ENCODE measurements at places on chromosomes 1 and 21.

GRCh38 chr1:171141688-171142415 is 43.2 kb upstream of the FMO2 start:
- no peak for DNase-seq

DNA sequence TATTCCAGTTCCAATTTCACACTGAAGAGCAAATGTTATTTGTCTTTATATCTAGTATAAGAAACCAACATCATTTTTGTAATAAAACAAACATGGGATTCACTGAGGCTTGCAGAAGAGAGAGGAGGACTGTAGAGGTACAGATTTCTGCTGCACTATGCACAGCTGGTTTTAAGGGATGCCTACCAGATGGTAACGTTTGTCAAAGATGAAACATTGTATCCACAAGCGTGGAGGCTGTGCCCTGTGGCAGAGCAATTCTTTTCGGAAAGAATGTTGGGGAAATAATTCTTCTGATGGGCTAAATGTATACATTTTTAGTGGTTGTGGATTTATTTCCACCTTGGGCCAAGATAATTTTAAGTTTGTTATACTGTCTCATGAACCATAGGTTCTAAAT is 272.4 kb downstream of the DUSP10 start:
- DNase-seq, result no peak

DNA sequence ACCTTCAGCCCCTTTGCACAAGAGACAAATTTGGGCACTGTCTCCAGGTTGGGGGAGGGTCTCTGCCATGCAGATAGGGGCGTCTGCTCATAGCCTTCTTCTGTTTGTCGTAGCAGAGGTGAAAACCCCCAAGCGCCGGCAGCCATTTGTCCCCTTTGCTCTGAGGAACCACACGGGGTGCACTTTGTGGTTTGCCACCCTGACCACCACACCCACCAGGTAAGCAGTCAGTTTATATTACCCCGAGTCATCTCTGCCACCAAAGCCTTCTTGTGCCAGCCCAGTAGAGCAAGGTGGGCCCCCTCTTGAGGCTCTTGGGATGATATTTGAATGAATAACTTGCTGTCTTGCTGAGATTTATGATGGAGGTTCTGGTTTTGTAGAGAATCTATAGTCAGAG is 111.8 kb downstream of the VPS13D start:
- DNase-seq, result no peak

DNA sequence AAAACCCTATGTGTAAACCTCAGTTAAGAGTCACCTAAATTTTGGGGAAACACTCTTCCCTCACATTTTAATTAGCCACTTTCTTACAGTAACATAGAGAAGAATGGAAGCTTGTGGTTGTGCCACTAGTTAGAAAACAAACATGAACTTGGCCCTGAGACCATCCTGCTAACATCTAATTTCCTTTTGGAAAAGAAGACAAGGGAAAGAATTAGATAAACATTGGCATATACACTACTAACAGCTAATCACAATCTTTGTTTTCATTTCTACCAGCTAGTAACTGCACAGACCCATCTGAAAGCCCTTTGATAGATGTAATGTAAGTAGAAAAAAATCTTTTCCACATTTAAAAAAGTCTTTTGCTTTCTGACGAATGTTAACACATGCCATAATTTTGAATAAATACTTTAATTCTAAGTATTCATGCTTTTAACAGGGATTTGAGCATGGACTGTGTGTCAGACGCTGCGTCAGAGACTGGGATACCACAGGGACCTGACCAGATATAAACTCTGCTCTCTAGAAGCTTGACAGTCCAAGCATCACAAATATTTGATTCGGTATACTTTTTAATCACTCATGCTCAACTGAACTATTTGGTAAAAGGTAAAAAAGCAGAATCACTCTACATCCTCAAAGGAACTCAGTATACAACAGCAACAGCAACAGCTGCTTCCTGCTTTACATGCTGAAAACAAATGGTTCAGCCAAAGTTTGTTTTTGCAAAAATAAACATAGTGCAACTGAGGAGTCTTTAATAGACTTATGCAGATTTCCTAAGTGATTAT is 30.2 kb downstream of the DPH5 start:
- DNase-seq, result no peak

GRCh38 chr1:63774617-63775417 is 1.0 kb downstream of the ROR1 start:
- peak; percentile 39 for DNase-seq

GRCh38 chr1:35930593-35931445 is at the start of gene AGO3:
Gene AGO3 (plus strand): TSS chr1:35931105. CDS start chr1:35931427, 322 bp downstream.
- peak; percentile 64 for DNase-seq

DNA sequence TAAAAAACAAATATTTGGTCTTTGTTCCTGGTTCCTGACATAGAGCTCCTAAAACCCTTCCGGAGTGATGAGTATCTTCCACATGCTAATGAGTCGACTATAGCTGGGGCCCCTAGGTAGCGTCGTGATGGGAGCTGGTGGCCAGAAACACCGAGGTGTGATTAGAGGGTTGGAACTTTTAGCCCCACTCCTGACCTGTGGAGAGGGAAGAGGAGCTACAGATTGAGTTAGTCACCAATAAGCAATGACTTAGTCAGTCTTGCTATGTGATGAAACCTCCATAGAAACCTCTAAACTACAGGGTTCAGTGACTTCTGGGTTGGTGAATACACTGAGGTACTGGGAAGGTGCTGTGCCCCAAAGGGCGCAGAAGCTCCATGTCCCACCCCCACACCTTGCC is 30.1 kb upstream of the PLD5 start:
- peak; percentile 11 for DNase-seq

DNA sequence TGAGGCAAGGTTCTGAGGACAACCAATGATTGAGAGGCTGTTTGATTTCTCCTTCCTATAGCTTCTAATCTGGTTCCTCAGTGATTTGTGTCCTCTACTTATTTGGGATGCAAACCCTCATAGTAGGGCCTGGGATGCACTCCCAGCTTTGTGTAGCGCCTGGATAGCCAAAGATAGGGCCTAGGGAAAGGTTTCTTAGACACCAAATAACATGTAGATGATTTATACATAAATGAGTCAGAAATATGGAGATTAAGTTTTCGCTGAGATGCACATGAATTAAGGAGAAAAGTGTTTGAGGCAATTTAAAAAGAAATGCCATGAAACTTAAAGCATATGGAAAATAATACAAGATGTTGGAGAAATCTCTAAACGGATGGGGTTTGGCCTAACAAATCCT is 66.0 kb upstream of the LMO4 start:
- no peak for DNase-seq

DNA sequence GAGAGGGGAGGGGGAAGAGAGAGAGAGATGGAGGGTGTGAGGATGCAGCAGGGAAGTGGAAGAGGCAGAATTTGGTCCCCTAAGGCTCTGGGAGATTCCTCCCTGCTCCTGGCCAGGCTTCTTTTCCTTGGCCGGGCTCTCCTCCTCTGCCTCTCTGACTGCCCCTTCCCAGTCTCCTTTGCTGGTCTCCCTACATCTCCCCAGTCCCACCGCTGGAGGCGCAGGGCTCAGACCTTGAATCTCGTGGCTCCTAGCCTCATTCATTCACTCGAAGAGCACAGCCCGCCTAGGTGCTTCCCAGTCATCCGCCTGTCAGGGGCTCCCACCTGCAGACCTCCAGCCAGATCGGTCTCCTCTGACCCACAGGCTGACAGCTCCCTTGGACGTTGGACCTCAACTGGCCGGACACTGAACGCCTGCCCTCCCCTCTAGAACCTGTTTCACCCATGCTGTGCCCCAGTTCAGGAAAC is 76.5 kb downstream of the VWA5B1 start:
- peak; percentile 76 for DNase-seq

DNA sequence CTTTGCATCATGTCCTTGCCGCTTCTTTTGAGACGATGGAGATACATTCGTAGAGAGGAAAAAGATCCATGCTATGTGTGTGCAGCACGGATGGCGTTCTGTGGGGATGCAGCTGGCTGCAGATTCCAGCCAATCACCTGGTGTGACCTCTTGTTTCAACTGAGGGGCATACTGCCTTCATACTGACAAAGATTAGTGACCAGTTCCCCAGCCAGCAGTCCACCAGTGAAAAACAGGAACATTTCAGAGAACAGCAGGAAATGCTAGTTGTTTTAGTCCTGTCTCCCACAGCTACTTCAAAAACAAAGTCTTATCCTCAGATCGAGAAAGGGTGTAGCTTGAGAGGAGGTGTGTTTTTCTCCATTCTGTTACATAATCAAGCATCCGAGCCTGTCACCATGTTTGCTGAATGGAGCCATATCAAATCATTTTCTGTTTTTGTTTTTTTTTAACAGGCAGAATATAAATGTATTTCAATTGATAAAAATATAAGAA is 255.7 kb upstream of the FMN2 start:
- DNase-seq, result no peak

GRCh38 chr21:42218836-42219605 is at the start of gene ABCG1:
Gene ABCG1 (plus strand): TSS chr21:42219140. CDS start chr21:42219263, 123 bp downstream.
- DNase-seq, result peak; percentile 29

GRCh38 chr1:89454845-89455521 is 69.6 kb upstream of the LRRC8B start:
- peak; percentile 21 for DNase-seq

DNA sequence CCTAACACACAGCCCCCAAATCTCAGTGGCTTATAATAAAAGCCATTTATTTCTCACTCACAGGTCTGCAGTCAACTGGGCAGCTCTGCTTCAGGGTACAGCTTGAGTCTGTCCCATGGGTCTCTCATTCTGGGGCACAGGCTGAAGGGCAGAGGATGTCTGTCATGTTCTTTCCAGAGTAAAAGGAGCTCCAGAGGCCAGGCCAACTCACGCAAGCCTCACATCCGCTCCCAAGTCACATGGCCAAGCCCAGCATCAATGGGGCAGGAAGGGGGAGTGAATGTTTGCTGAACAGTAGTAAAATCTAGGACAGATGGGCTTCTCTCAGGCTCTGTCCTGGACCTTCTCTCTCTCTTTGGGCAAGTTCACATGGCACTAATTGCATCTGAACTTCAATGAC is 7.1 kb upstream of the SSBP3 start:
- DNase-seq, result no peak

DNA sequence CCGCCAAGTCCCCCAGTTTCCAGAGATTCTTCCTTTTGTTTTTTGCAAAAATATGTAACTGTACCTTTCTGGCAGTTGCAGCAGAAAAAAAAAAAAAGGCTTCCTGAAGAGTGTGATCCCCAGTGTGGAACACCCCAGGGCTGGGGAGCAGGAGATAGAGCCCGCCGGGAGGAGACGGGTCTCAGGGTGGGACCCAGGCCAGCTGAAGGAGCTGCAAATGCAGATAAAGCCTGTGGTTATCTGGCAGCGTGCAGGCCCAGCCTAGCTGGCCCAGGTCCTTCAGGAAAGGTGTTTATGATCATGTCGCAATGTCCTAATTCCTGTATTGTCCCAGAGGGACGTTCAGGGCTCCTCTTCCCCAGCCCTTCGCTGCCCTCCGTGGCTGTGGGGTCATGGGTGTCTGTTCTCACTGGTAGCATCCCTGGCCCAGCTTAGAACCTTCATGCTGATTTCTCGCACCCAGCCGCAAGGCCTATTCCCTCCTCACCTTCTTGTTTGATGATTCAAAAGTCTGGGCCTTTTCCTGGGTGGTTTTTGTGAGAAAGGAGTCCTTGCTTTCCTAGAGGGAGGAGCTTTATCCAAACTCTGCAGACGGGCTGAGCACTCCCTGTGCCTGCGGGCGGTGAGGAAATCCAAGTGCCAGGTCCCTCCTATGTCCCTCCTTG is 26.2 kb downstream of the RNF187 start:
- no peak for DNase-seq

DNA sequence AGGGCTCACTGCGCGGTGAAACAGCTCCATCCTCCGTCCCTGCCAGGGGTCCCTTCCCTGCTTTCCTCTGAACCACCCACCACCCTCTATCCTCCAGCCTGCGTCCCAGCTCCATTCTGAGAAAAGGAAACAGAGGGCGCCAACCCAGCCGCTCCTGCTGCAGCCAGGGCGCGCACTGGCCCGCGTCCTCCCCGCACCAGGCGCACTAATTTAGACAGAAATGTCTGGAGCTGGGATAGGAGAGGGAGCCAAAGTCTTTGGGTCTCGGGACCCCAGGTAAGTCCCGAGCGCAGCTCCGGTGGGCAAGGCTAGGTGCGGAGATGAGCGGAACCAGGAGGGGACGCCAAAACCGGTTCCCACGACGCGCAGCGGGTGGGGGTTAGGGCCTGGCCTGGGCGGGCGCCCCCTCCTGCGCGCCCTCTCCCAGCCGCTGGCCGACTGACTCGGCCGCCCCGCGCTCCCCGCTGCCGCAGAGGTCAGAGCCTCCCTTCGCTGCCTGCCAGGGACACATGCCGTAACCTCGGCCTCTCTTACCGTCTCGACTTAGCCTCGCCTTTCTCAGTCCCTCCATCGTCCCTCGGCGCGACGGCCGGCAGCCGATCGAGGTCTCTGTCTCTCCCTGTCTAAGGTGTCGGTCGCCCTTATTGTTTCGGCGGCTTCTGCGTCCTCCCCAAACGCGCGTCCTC is 2.0 kb downstream of the CAMK2N1 start:
- DNase-seq, result peak; percentile 43

GRCh38 chr1:10108948-10109708 is 76.4 kb downstream of the UBE4B start:
- DNase-seq, result no peak

GRCh38 chr1:213381572-213382084 is 330.6 kb downstream of the RPS6KC1 start:
- DNase-seq, result no peak

DNA sequence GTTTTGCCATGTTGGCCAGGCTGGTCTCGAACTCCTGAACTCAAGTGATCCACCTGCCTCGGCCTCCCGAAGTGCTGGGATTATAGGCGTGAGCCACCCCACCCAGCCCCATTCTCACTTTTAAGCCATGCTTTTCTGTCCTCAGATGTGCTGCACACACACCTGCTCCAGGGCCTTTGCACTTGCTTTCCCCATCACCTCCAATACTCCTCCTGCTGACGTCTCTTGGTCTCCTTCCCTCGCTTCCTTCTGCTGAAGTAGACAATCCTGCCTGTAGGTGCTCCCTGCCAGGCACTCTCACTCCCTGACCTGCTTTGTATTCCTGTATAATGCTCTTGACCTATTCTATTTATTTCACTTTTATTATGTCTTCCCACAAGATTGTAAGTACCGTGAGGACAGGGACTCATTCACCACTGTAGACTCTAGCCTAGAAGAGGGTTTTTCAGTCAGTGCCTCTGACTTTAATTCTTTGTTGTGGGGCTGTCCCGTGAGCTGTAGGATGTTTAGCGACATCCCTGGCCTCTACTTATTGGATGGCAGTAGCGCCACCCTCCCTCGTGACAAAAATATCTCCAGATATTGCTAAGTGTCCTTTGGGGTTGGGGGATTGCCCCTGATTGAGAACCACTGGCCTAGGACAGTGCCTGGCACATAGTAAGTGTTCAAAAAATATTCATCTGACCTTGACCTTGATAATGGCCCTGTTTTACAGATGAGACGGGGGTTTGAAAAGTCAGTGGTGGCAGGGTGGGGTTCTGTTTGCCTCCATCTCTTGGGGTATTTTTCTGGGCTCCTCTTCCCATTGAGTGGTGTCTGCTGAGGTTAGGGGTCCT is 4.6 kb downstream of the TNFRSF1B start:
- DNase-seq, result no peak

DNA sequence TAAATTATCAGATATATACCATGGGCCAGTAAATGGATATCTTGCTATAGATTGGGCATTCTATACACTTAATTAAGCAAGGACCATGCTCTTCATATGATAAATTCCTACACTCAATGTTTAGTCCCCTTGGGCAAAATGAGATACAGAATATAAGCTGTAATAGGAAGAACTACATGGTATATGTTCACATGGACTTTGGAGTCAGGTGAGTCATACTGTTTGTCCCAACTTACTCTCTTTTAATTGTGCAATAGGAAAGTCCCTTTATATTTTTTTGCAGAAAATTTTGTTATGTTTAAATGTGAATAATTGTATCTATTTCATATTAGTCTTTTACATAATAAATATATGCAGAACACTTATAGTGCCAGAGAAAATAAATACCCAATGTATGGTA is 820.2 kb upstream of the ADAMTS5 start:
- no peak for DNase-seq

Measured in A549 (cell line).